ENCODE measurements at places on chromosomes 6 and 20.
A peak's percentile ranks its signal among the peaks of the same experiment; 100 is the strongest.

DNA sequence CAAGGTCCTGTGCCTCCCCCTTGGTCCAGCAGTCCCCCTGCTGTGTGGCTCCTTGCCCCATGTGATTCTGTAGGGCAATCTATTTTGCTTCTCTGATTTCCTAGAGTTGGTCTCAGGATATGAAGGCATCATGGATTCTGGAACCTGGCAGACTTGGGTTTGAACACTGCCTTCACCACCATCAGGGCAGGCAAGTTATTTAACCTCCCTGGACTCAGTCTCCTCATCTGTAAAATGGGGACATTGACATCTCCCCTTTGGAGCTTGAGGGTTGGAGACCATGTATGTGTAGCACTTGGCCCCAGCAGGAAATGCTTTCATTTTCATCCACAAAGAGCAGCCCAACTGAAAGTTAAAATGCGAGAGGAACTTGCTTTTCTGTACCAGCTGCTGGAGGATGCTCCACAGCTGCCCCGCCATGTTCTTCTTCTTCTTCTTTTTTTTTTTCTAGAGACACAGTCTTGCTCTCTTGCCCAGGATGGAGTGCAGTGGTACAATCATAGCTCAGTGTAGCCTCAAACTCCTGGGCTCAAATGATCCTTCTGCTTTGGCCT, 6.7 kb downstream of the TOX2 start:
- no peak for DNase-seq

GRCh38 chr6:148837941-148838340, 91.1 kb downstream of the UST start:
- DNase-seq = no peak

DNA sequence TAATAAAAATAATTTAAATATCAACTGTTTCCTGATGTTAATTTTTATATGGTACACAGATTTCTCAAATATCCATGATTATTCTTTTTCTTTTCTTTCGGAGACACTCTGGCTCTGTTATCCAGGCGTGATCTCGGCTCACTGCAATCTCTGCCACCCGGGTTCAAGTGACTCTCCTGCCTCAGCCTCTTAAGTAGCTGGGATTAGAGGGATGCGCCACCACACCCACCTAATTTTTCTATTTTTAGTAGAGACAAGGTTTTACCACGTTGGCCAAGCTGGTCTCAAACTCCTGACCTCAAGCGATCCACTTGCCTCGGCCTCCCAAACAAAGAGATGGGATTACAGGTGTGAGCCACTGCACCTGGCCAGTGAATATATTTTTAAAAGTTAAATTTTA, 20.5 kb downstream of the ROMO1 start:
- no peak for DNase-seq

DNA sequence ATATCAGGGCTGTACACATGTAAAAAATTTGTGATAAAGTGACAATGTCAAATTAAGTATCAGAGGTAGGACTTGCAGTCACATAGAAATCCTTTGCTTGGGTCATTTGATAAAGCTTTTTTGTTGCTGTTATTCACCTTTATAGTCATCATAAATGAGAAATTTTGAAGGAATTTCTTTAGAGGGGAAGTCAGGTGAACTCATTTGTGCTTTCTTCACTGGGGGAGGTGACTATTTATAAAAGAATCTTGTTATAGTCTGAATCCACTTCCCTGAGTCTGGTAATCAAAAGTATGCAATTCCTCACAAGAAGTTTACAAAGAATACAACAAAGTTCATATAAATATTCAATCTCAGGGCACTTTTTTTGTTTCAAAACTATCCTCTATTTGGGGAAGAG, 47.7 kb downstream of the FRK start:
- no peak for DNase-seq

- no peak for DNase-seq
These were observed 72.6 kb upstream of the THBS2 start for GRCh38 chr6:169326067-169326799.

- DNase-seq = no peak
These were observed at the start of gene CFB for GRCh38 chr6:31945507-31946369. TSS of gene CFB (plus strand) at chr6:31946095. CDS start at chr6:31946222, 127 bp downstream.

GRCh38 chr6:139442188-139442671, 67.8 kb upstream of the CITED2 start:
- DNase-seq = no peak

GRCh38 chr6:117947234-117947633, 40.2 kb downstream of the SLC35F1 start:
- no peak for DNase-seq

GRCh38 chr20:37915800-37916570, 13.1 kb downstream of the VSTM2L start:
- DNase-seq = no peak

GRCh38 chr6:111764238-111765175, 108.7 kb downstream of the FYN start:
- DNase-seq = peak; percentile 63

GRCh38 chr6:143741480-143741879, 63.7 kb downstream of the PHACTR2 start:
- DNase-seq = no peak

DNA sequence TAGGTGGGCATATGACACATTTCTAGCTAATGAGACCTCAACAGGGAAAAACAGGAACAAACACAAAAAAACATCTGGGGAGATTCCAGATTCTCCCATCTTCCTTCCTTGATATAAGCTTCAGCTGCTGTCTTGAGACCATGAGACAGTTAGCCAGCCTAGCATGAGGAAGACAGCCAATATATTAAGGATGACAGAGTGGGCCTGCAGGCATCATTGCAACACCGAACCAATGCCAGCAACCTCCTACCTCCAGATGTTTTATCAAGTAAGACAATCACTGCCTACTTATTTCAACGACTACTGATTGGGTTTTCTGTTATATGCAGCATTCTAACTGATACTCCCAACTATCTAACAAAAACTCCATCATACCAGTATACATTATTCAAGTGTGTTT, 119.0 kb downstream of the ISM1 start:
- DNase-seq = no peak

- DNase-seq = no peak
These were observed 8.8 kb upstream of the CEP85L start for GRCh38 chr6:118660218-118660569.

DNA sequence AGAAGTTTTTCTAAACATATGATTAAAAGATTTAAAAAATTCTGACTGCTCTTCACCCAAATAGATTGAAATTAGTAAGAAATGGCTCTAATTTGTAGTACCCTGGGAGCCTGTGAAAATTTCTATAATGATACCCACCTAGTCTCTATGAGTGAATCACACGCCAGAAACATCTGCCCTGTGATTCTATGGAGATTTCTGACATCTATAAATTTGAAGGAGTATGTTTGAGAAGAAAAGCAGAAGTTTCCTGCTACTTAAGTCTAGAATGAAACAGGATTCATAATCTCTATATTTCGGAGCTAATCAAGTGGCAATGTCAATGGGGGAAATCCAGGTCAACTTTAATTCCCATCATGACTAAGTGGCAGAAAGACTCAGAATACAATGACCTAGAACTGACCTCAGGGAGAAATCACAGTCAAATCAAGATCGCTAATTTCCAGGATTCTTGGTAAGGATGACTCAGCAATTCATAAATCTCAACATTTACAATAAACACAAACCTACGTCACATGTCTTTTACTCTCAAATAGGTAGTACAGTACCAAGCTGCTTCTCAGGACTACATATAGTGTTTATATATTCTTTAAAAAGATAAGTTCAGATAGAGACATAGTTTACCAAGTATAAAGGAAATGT, 186.2 kb upstream of the TNFAIP3 start:
- no peak for DNase-seq

DNA sequence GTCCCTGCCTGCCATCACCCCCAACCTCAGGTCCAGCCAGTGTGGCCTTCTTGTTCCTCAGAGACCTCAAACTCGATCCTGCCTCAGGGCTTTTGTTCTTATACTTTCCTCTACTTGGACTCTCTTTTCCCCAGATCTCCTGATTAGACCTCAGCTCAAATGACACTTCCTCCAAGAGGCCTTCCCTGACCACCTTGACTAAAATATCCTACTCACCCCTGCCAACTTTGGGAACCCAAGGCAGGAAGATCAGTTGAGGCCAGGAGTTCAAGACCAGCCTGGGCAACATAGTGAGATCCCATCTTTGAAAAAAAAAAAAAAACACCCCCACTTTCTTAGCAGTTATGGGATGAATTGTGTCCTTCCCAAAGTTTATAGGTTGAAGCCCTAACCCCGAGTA, 73.5 kb downstream of the CHMP4B start:
- DNase-seq = no peak

DNA sequence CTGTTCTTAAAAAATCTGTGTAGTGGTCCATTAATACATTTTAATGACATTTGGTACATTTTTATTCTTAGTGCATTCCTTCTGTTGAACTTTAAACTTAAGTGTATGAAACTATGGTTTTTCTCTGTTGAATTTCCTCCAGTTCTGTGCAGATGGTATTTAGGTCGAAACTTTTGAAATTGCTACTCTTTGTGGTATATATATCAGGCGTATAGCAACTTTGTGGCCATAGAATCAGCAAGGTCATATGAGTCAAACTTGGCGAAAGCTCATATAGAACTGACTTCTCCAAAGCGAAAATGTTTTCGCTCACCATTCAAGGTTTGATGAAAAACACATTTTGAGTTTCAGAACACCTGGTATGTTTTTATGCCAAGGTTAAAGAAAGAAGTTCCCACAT, 93.7 kb downstream of the MAP3K4 start:
- no peak for DNase-seq

- DNase-seq = no peak
These were observed 77.5 kb upstream of the BEND3 start for GRCh38 chr6:107192830-107193229.

DNA sequence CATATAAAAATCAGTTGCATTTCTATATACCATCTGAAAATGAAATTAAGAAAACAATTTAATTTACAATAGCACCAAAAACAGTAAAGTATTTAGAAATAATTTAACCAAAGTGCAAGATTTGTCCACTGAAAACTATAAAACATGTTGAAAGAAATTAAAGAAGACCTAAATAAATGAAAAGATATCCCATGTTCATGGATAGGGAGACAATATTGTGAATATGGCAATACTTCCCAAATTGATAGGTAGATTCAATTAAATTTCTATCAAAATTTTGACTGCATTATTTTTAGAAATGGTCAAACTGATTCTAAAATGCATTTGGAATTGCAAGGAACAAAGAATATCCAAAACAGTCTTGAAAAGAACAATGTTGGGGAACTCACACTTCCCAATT, 17.6 kb upstream of the POU3F2 start:
- no peak for DNase-seq

DNA sequence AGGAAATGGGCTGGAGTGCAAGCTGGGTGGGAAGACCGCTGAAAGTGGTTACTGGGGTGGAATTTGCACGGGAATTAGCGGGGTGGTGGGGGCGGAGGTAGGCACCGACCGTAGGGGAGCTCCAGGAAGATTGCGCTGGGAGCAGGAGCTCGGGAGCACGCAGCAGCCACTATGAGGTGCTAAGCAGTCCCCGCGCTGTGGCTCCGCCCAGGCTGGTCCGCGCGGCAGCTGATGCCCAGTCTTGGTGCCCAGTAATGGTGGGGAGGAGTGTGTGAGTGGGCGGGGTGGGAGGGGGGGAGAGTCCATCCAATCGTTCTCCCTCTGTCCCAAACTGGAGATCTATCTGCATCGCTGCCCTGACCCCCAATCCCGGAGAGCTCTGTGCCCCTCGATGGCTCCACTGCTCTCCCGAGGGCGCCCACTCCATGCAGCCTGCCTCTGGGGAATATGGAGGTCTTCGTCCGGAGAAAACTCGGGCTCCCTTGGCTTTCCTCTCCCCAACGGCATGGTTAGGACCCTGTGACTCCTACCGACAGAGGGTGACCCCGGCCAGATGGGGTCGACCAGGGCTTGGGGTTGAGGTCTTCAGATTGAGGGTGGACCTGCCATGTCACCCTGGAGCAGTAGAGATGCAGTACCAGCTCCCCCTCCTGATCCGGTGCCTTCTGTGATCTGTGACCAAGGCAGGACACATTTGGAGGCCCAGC, 5.3 kb downstream of the TP53TG5 start:
- DNase-seq = no peak

DNA sequence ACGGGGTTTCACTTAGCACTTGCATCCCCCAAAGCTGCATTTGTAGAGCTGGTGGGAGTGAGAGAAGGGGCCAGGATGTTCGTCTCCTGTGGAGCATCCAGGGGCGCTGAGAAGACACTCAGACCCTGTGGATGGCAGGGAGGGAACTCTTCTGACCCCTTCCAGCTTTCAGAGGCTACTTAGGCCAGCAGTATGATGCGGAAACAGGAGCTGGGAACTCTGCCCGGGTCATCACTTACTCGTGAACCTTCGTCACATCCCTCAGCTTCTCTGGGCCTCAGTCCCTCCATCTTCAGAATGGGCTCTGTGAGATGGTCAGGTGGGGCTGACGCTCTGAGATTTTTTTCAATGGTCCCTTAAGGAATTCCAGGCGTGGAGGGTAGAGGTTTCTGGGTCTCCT, 228.5 kb downstream of the TAF4 start:
- no peak for DNase-seq

GRCh38 chr6:161906571-161906970, 632.7 kb upstream of the AGPAT4 start:
- no peak for DNase-seq

DNA sequence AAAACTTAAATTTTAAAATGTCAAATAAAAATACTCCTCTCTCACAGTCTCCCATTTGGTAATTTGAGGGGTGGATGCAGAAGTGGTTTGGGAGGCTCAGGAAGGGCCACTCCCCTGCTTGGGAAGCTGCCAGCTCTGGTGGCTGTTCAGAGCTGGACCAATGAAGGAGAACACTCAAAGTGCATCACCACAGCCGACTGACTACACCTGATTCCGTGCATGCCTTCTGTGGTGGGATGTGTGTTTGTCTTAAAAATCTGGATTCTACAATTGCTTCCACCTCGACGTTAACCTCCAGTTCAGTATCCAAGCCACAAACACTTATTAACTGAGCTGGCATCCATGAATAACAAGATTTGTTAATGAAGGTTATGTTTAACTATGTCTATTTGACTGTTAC, 137.3 kb downstream of the FOXC1 start:
- no peak for DNase-seq

GRCh38 chr6:146335336-146335735, 208.3 kb upstream of the RAB32 start:
- no peak for DNase-seq

DNA sequence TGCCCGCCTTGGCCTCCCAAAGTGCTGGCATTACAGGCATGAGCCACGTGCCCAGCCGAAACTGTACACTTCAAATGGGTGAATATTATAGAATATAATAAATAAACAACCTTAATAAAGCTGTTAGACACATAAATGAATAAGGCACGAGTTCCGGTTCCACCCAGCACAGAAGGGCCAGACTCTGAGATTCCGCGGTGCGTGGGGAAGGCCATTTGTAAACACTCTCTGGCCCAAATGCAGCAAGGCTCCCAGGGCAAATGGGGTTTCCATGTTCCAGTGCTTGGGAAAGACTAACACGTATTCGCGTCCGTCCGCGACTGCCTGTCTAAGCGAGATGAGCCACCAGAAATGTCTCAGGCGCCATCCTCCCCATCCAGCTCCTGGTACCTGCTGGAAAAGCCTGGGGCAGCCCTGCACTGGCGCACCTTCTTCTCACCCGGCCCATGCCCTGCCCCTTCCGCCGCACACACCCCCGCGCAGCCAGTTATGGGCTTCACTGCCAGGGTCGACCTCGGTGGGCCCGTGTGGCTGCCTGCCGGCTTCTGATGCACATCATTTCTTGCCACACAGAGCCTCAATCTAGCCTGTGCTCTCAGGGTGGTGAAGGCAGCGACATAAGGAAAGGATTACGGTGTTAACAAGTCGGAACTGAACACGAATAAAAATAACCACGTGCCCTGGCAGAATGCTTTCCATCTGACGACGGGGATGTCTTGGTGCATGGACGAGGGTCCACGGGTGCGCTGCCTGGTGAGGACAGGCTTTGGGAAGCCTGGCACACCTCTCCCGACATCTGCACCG, 5.5 kb upstream of the LSM14B start:
- no peak for DNase-seq

GRCh38 chr6:13444604-13445003, 42.8 kb downstream of the GFOD1 start:
- DNase-seq = no peak

Data from germinal center (tissue), 1 donor.